Effector memory CD8-positive, alpha-beta T cell (primary cell): ENCODE measurements at places on chromosomes 6 and 20.

GRCh38 chr6:2209226-2209809, 36.1 kb downstream of the GMDS start:
- DNase-seq, result peak; percentile 20

GRCh38 chr6:166779963-166780683, 153.1 kb upstream of the RPS6KA2 start:
- DNase-seq, result no peak

- no peak for DNase-seq
Measured at GRCh38 chr20:53061192-53062108, 89.3 kb downstream of the TSHZ2 start.

DNA sequence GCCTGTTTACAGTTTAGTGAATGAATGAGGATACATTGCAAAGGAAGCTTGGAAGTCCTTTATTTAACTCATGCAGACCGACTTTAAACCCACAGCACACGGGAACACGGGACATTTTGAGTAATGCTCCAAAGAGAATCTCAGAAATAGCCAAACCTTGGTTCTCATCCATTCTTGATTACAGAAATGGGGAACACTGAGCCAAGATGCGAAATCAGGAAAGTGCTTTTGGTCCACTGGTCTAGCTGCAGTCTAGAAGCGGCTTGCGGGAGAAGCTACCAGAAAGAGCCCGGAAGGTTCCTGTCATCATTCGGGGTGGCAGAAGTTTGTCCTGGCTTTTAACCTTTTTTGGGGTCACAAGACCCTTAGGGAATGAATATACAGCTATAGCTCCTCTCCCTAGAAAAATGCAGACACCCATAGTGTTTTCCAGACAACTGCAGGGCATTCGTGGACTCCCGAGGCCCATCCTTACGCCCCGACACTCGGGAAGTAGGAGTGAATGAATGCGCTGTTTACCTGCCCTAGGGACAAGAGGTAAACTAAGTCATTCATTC, 475 bp upstream of the TMEM181 start:
- no peak for DNase-seq

GRCh38 chr6:50128420-50129005, 78.8 kb upstream of the DEFB112 start:
- no peak for DNase-seq

DNA sequence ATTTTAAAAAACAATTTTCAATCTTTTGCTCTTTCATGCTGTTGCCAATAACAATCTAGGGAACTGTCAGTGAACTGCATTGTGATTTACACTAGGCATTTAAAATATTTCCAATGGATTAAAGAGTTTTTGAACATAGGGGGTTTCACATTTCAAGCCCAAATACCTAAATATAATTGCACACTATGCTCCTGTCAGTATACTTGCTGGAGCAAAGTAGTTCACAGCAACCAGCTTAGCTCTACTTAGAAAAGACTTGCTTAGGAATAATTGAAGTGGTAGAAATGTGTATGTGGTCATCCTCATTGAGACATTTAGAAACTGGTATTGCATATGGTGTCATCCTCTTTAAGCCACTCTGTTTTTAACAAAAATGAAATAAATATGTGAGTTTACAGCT, 41.7 kb upstream of the REV3L start:
- DNase-seq, result no peak

- no peak for DNase-seq
Measured at GRCh38 chr6:111952821-111953540, 79.7 kb upstream of the FYN start.

DNA sequence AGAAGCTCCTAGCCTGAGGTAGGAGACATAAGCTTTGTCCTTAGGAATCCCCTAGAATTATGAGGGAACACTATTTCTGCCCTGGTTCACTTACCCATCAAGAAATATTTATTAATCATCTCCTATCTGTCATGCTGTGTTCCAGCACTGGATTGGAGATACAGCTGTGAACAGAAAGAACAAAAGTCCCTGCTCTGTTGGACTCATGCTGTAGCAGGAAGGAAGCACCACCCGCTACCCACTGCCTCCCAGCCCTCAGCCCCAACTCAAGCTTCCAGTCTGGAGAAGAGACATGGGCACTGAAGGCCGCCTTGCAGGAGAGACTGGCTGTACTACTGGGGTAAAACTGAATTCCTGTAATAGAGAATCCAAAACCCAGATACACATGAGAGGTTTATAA, 78.0 kb downstream of the MDGA1 start:
- no peak for DNase-seq

- DNase-seq, result no peak
Measured at GRCh38 chr20:57620274-57620990, at the start of gene ZBP1. Gene ZBP1 (minus strand): TSS chr20:57620426. CDS start chr20:57620295, 131 bp downstream.
